ENCODE measurements at places on chromosomes 12 and 14. TPM values are rescaled to one million over a fixed set of nuclear protein-coding genes. Genes with fewer than 3 reads are reported as not detected.

DNA sequence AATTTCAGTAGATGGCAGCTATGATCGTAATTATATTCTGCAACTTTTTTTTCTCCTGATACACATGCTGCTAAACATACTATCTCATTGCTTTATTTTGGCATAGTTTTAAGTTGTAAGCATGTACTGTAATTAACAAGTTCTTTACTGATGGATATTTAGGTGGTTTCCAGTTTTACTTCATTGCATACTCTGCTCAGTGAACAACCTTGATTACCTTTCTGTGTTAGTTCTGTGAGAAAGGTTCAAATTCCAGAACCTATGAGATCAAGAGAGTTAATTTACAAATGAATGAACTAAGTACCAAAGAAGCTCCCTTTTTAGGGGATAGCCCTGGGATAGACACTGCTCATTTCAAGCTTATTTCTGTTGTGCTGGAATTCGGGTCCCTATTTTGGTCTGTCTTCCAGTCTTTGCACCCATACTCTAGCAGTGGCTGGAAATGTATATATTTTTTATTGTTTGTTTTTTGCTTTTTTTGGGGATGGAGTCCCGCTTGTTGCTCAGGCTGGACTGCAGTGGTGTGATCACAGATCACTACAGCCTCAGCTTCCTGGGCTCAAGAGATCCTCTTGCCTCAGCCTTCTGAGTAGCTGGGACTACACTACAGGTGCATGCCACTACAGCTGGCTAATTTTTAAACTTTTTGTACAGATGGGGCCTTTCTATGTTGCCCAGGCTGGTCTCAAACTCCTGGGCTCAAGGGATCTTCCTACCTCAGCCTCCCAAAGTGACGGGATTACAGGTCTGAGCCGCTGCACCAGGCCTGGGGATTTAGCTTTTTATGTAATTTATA, 10.6 kb downstream of the PAPOLA start:
- no peaks in the 10 kb centered on the region for H3K4me1 ChIP-seq
- no peaks in the 10 kb centered on the region for H3K27me3 ChIP-seq
- no peak overlapping the region for H3K4me3 ChIP-seq
- no peak overlapping the region for H3K27ac ChIP-seq

- H3K36me3 ChIP-seq: no peaks in the 10 kb centered on the region
- no peaks in the 10 kb centered on the region for H3K4me1 ChIP-seq
- no peak overlapping the region for H3K27ac ChIP-seq
- no peak overlapping the region for H3K4me3 ChIP-seq
- no peaks in the 10 kb centered on the region for H3K27me3 ChIP-seq
Measured at GRCh38 chr14:104011824-104012517, 69.6 kb upstream of the RD3L start.

GNB3 gene
- 0.72 TPM for total RNA-seq

- H3K36me3 ChIP-seq: no peaks in the 10 kb centered on the region
- no peak overlapping the region for H3K27ac ChIP-seq
- no peaks in the 10 kb centered on the region for H3K4me1 ChIP-seq
- H3K4me3 ChIP-seq: no peak overlapping the region
Measured at GRCh38 chr12:110874351-110874750, 27.6 kb downstream of the CCDC63 start.

Measured in colonic mucosa (tissue), 4 donors.